ENCODE measurements at places on chromosomes 11 and 22.

DNA sequence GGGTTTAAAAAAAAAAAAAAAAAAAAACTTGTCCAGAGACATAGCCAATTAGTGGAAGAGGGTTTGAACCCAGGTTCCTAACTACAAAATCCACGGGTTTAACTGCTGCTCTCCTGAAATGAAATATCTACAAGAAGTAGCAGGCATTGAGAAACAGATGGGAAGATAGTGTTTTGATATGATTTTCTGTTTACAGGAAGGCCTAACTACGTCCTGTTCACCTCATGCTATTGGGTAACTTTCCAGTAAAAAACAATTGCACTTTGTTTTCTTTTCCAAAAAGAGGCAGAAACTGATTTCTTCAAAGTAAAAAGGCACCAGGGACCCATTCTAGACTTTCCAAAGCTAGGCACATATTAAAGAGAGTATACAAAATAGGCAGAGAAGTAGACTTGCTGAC, 5.9 kb upstream of the C11orf91 start:
- DNase-seq, result no peak

GRCh38 chr11:70324376-70325115, 54.1 kb downstream of the PPFIA1 start:
- no peak for DNase-seq

GRCh38 chr22:38258895-38259294, 13.9 kb downstream of the TMEM184B start:
- DNase-seq, result no peak

- no peak for DNase-seq
These were observed 182.7 kb downstream of the ADAMTS15 start for GRCh38 chr11:130631119-130631518.

DNA sequence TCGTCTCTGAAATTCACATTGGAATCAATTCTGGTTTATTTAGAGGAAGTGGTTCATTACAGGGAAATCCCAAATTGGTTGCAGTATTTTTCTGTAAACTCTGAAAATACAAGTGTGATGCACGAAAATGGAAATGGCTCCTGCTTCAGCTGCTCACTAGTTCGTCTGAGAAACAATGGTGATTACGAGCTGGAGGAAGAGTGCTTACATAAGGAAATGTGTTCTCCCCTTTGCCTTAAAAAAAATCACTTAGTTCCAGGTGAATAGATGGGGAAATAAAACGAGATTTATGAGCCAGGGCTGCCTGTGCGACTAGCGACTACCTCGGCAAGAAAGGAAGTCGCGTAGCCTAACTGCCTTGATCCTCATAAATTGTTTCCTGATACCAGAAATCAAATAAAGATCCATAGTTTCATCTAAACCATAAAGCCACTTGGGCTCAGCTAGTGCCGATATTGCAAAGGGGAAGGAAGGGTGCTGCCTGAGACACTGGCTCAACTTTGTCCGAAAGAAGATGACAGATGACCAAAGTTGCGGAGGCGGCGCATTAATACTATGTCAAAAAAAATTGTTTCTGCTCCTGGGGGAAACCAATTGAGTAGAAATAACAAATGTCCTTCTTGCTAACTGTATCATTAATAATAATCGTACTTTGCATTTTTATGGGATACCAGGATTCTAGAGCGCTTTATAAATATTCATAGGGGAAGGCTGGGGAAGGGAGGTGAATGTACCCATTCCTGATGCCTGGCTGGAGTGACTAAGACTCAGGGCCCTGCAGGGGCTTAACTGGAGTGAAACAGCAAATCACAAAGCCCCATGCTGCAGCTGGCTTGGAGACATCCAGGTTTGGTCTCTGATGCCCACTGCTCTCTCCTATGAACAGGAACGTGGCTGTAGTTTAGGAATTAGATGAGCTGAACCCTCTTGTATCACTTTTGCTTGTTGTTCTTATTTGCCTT, 185.7 kb downstream of the BLID start:
- DNase-seq, result no peak

DNA sequence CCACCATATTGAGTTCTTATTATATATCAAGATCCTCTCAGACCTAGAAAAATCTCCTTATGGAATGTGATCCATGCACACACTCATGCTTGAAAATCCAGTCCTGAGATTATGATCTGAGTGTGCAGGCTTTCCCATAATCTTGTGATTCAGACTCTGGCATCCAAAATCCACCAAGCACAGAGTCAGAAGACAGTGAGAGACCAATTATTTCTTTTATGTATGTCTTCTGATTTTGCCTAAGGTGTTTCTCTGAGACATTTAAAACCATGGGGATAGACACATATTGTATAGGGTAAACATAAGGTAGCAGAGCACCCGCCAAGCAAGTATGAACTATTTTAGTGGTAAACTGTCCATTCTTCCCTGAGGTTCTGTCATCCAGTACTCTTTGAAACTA, 52.0 kb upstream of the MMP13 start:
- no peak for DNase-seq

DNA sequence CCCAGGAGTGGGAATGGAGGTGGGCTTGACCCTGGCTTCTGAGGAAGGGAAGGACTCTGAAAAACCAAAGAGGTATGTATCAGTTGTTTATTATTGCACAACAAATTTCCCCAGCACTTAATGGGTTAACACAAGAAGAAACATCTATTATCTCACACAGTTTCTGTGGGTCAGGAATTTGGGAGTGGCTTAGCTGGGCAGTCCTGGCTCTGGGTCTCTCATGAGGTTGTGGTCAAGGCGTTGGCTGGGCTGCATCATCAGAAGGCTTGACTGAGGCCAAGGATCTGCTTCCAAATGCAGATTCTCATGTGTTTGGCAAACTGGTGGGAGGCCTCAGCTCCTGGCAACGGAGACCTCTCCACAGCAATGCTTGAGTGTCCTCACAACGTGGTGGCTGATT, 17.5 kb upstream of the SMIM38 start:
- DNase-seq, result no peak

GRCh38 chr11:105315287-105315686, 175.7 kb upstream of the CARD18 start:
- DNase-seq, result no peak

DNA sequence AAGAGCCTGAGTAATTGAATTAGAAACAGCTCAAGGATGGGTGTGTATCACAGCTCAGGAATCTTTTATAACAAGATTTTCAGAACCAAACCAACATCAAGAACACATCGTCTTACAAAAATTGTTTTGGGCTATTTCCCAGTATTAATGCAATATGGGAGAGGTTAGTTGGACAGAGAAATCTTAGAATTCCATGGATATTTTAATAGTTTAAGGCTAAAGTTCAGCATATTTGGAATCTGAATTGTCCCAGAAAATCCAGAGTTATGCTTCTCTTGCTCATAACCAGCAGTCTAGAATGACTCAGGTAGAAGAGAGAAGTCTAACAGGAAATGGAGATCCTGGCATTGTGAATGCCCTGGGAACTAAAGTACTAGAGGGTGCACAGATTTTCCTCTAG, 74.6 kb downstream of the ADM start:
- DNase-seq, result no peak

DNA sequence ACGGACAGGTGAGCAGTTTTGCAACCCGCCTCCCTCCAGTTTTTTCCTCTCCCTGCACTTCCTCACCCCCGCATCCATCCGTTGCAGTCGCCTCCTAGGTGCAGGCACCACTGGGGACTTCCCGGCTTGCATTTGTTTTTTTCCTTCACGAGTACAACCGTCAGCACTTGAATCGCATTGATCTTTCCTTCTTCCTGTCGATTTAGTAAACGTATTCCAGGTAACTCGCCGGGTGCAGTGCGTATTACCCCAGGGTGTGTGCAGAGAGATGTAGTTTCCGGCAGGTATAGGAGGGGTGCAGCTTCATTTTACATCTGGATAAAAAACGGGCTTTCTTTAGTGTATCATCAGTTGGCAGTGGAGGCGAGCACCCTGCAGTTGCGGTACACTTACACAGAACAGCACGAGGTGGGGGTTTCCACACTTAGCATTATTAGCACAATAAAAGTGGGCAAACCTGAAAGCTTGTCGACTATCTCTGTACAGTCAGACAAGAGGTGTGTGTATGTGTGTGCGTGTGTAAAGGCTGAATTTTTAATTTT, at the start of gene SORL1-AS1:
Gene SORL1-AS1 (minus strand): TSS at position 359 of the 542 bp plus-strand sequence.
- DNase-seq, result peak; percentile 72

GRCh38 chr11:12235947-12236743, 125.8 kb downstream of the MICAL2 start:
- peak; percentile 30 for DNase-seq

DNA sequence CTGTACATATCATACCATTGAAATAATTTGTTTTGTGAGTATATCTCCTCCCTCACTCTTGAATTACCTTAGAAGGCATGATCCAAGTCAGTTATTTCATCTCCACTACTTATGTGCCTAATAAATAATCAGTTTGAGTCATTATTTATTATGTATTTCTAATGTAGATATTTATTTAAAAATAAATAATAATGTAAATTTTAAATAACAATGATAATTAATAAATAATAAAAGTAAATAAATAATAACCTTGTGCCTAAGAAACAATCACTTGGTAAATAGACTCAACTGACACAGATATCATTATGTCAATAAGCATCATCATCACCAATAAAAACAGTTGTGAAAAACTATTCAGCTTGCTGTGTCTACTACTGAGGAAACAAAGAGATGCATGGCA, 213.8 kb downstream of the CNTN5 start:
- no peak for DNase-seq

GRCh38 chr11:128467041-128467440, 120.3 kb downstream of the ETS1 start:
- no peak for DNase-seq

DNA sequence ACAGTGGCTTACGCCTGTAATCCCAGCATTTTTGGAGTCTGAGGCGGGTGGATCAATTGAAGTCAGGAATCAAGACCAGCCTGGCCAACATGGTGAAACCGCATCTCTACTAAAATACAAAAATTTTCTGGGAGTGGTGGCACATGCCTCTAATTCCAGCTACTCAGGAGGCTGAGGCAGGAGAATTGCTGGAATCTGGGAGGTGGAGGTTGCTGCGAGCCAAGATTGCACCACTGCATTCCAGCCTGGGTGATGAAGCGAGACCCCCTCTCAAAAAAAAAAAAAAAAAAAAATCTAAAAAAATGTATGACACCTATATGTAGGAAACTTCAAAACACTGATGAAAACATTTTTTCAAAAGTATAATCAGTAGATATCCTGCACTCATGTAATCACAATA, 242.7 kb upstream of the CHORDC1 start:
- no peak for DNase-seq

DNA sequence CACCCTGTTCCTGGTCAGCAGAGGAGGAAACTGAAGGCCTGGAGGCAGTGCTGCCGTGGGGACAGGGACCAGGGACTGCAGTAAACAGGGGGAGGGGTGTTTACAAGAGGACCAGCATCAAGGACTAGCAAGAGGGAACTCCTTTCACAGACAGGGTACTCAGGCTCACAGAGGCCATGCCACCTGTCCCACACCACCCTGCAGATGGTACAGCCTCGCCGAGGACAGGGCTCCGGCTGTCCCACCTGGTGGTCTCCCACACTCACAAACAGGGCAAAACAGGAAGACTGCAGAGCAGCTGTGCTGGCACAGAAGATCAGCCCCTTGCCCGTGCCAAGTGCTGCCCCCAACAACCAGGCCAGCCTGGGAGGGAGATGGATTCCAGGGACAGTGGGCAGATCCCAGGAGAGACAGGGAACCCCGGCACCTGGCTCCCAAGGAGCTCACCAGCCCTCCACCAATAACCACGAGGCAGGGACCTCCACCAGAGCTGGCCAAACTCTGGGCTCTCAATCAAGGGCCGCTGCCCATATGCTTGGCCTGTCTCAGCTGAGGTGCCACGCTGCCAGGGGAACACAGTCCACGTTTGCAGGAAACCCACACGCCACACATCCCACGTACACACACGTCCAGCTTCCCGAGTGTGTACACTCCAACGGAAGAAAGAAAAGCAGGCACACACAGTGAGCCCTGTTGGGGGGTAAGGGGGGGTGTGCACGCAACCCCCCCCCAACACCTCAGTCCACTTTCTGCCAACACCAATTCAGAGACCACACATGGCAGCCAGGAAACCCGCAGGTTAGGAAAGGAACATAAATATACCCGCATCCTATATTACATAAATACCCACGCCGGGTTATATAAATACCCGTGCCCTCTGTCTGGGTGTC, 2.1 kb downstream of the CSNK1E start:
- DNase-seq, result no peak

DNA sequence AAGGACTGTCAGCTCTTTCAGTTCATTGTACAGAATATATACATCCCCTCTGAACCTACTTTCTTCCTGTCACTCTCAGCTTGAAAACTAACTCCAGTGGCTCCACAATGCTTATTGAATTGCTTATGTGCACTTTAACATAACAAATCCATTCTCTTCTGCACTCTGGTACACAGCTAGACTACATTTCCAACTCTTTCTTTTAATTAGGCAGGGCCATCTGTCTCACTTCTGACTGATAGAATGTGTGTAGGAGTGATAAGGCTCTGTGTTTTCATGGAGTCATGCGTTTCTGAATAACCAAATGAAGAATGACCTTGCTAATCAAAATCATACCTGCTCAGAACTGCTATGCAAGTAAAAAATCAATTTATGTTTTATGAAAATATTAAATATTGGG, 278.5 kb upstream of the CCDC179 start:
- no peak for DNase-seq

GRCh38 chr11:132650969-132651720, 881.2 kb downstream of the OPCML start:
- DNase-seq, result no peak

- no peak for DNase-seq
These were observed 8.3 kb downstream of the GAL3ST1 start for GRCh38 chr22:30566125-30566524.

- DNase-seq, result no peak
These were observed 103.8 kb downstream of the GRIK4 start for GRCh38 chr11:120615391-120615790.

- DNase-seq, result no peak
These were observed 12.1 kb downstream of the TSPAN4 start for GRCh38 chr11:854601-855329.

- no peak for DNase-seq
These were observed 23.0 kb downstream of the PAX6 start for GRCh38 chr11:31788085-31788484.

GRCh38 chr11:20489948-20490347, 102.4 kb downstream of the PRMT3 start:
- no peak for DNase-seq

DNA sequence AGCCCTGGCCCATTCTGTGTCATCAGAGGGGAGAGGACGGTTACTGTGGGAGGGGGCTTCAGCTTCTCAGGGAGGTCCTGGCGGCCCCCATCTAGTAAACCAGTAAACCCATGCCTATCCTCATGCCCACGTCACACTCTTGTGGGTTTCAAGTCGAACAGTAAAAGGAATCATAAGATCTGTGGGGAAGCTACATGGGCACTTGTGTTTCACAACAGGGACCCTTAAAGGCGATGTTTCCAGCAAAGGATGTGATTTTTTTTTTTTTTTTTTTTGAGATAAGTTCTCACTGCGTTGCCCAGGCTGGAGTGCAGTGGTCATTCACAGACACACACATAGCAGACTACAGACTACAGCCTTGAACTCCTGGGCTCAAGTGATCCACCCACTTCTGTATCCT, 9.2 kb upstream of the PARVG start:
- DNase-seq, result no peak

DNA sequence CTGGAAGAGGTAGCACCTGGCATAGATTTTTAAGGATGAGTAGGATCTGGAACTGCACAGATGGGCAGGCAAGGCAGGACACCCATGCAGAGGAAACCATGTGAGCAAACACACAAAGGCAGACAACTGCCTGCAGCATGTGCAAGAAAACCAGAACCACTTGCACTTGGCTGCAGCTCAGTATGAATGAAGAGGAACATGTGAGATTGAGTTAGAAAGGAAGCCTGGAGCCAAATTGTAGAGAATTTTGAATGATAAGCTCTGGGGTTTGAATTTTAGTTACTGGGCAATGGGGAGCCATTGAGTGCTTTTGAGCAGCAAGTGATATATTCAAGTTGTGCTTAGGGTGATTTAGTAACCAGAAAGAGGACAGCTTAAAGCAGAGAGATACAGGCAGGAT, 583.4 kb downstream of the SOX6 start:
- DNase-seq, result no peak

All from activated naive CD4-positive, alpha-beta T cell treated with anti-CD3 and anti-CD28 coated beads, Interleukin-2, amount 50 U/mL, for 16 hours (primary cell).